ENCODE measurements at places on chromosomes 6 and 20.

- peaks cover 19% of the 10 kb centered on the region for H3K27me3 ChIP-seq
- no peaks in the 10 kb centered on the region for H3K4me1 ChIP-seq
- H3K36me3 ChIP-seq, result no peaks in the 10 kb centered on the region
- no peak overlapping the region for H3K27ac ChIP-seq
Measured at GRCh38 chr6:7846966-7847818, 63.4 kb downstream of the TXNDC5 start.

GRCh38 chr6:47129129-47129528 is 87.0 kb upstream of the ADGRF1 start:
- H3K27me3 ChIP-seq, result no peaks in the 10 kb centered on the region
- no peak overlapping the region for H3K27ac ChIP-seq
- no peak overlapping the region for H3K4me3 ChIP-seq
- DNase-seq, result no peak
- no peaks in the 10 kb centered on the region for H3K4me1 ChIP-seq

DNA sequence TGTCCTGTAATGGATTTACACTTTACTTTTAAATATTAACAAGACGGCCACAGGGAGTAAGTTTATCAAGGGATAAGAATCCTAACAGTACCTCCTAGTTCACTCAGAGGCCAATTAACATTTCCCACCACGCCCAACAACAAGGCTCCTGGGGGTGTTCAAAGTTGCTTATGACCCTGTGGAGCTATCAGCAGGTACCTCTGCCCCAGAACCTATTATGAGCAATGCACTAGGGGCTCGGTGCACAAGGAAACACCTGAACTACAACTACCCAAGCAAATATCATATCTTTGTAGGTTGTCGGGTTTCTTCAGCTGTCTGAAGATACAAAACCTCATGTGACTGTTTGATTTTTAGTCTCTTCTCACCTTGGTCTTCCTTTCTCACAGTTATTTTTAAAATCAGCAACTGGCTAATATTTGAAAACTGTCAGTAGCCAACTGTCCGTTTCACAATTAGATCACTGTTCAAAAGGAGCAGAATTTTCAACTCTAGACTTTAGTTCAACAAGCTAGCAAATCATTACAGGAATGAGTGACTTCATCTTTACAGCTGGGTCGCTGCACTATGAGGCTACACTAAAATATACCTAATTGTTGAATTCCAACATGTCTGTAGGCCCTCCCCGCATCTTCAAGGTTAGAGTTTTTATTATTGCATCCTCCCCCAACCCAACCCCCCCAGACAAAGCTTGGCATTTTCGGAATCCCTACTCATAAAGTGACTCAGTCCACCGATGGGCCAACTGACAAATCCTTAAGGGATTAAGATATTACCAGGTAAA is 38.1 kb downstream of the B4GALT5 start:
- peak overlapping the region; percentile 34 for H3K27ac ChIP-seq
- peaks cover 65% of the 10 kb centered on the region for H3K4me1 ChIP-seq
- H3K27me3 ChIP-seq, result no peaks in the 10 kb centered on the region
- H3K4me3 ChIP-seq, result no peak overlapping the region
- DNase-seq, result no peak

DNA sequence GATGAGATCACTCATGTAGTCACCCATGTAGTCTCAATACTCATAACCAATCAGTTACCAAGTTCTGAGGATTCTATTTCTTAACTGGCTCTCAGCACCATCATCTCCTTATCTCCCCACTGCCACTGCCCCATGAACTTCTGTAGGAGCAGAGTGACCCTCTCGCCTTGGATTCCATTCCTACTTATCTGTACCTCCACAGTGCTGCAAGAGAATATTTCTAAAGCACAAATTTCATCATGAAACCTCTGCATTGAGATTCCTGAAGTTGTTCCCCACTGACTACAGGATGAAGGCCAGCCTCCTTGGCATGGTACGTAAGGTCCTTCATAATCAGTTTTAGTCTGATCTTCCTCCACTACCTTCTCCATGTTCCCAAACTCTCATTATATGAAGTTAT is 34.8 kb downstream of the BACH2 start:
- no peak for DNase-seq
- H3K27me3 ChIP-seq, result no peaks in the 10 kb centered on the region
- H3K4me1 ChIP-seq, result peaks cover 52% of the 10 kb centered on the region
- peak overlapping the region; percentile 97 for H3K27ac ChIP-seq
- H3K36me3 ChIP-seq, result peaks cover 26% of the 10 kb centered on the region

DNA sequence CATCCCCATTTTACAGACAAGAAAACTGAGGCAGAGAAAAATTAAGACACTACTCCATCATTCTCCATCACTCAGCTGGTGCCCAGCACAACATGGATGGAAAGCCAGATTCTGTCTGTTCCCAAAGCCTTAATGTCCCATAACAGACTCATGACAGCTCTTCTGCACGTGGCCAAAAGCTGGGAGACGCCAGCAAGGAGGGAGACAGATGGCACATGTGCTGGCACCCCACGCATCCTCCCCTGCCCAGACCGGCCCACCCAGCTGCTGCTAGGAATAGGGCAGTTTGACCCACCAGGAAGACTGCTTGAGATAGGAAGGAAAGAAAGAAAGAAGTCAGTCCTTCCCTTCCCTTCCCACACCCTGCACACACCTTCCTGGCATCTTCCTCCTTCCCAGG is 96.3 kb downstream of the PREX1 start:
- no peak overlapping the region for H3K4me3 ChIP-seq
- no peak overlapping the region for H3K27ac ChIP-seq
- H3K36me3 ChIP-seq, result peaks cover 31% of the 10 kb centered on the region
- H3K27me3 ChIP-seq, result no peaks in the 10 kb centered on the region
- no peak for DNase-seq
- peaks cover 32% of the 10 kb centered on the region for H3K4me1 ChIP-seq

- no peak for DNase-seq
- no peak overlapping the region for H3K27ac ChIP-seq
- peaks cover 4% of the 10 kb centered on the region for H3K36me3 ChIP-seq
- H3K4me3 ChIP-seq, result no peak overlapping the region
Measured at GRCh38 chr6:132725947-132726607, 12.2 kb upstream of the VNN1 start.

- no peaks in the 10 kb centered on the region for H3K4me1 ChIP-seq
- H3K36me3 ChIP-seq, result no peaks in the 10 kb centered on the region
- no peak overlapping the region for H3K4me3 ChIP-seq
- no peak for DNase-seq
Measured at GRCh38 chr6:140101367-140101766, 726.9 kb upstream of the CITED2 start.

DNA sequence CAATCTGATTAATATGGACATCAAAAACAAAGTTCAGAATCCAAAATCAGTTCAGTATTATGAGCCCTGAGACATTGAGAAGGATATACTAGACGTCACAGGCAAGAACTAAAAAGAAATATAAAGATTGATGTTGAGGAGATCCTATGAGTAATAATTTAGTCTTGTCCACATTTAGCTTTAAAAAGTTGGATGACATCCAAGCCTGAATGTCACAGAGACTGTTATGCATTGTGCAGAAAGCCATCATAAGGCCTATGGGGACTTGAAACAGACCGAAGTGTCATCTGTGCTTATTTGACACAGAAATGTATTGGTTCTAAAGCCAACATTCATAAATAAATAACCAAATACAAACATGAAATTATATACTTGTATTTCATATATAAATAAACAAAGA is 581.8 kb upstream of the MMS22L start:
- no peak for DNase-seq
- no peak overlapping the region for H3K27ac ChIP-seq
- no peaks in the 10 kb centered on the region for H3K4me1 ChIP-seq
- H3K36me3 ChIP-seq, result no peaks in the 10 kb centered on the region
- H3K4me3 ChIP-seq, result no peak overlapping the region

- H3K27ac ChIP-seq, result peak overlapping the region; percentile 94
- peaks cover 37% of the 10 kb centered on the region for H3K4me1 ChIP-seq
- peaks cover 57% of the 10 kb centered on the region for H3K36me3 ChIP-seq
- no peaks in the 10 kb centered on the region for H3K27me3 ChIP-seq
Measured at GRCh38 chr6:158772172-158772571, 47.0 kb downstream of the EZR start.

DNA sequence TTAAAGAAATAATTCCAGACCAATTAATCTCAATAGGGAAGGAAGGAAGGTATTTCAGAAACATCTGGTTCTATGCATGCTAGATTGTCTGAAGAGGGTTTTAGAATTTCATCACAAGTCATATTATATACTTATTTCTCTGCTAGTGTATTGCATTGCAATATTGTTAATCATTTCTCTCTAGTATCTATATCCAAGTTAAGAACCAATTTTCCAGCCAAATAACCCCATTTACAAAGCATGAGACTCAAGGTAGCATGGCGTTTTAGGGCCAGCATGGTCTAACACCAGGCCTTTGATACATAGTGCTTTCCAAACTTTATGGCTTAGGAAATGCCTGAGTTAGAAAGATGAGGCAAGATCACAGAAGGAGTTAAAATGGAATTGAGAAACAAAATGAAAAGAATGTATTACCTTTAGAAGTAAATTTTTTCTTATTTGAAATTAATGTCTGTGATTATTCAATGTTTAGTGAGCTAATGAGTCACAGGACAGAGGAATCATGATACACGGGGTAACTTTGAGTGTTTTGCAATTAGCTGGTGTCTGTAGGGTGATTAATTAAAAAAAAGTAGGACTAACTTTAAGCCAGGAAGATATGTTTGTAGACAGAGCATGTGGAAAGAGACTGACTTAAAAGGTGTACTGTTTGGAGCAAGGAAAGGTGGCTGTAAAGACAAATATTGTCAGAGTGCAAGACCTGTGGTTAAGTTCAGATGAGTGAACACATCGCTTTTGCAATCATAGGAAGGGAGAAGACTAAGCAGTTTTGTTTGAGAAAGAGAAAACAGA is 1006.2 kb upstream of the CITED2 start:
- H3K4me1 ChIP-seq, result no peaks in the 10 kb centered on the region
- no peaks in the 10 kb centered on the region for H3K27me3 ChIP-seq
- no peak overlapping the region for H3K27ac ChIP-seq
- no peak for DNase-seq
- no peaks in the 10 kb centered on the region for H3K36me3 ChIP-seq
- H3K4me3 ChIP-seq, result no peak overlapping the region

GRCh38 chr6:63448229-63448628 is 124.1 kb upstream of the LOC128125822 start:
- no peak for DNase-seq
- H3K36me3 ChIP-seq, result no peaks in the 10 kb centered on the region
- no peak overlapping the region for H3K4me3 ChIP-seq
- H3K27ac ChIP-seq, result no peak overlapping the region
- no peaks in the 10 kb centered on the region for H3K4me1 ChIP-seq

DNA sequence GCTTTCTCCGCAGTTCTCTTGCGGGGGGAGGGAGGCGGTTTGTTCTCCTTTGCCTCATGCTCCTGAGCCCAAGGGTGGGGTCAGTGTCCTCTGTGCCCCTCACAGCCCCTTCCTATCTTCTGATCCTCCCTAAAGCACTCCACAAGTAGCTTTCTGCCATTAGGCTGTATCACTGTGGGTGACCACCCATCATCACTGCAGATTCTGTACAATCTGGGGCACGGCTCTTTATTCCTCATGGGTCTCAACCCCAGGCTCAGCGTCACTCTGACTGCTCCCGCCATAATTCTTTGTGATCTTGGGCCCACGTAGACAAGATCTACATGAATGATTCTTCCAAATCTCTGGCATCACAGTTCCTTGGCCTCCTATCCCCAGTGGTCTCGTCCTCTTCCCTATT is 10.5 kb downstream of the NCR2 start:
- peaks cover 76% of the 10 kb centered on the region for H3K27me3 ChIP-seq
- H3K27ac ChIP-seq, result no peak overlapping the region
- H3K4me3 ChIP-seq, result no peak overlapping the region

GRCh38 chr6:160141001-160141726 is 19.5 kb downstream of the SLC22A1 start:
- H3K4me1 ChIP-seq, result peaks cover 4% of the 10 kb centered on the region
- H3K4me3 ChIP-seq, result no peak overlapping the region
- H3K36me3 ChIP-seq, result no peaks in the 10 kb centered on the region
- no peak overlapping the region for H3K27ac ChIP-seq
- H3K27me3 ChIP-seq, result peaks cover 12% of the 10 kb centered on the region
- no peak for DNase-seq

DNA sequence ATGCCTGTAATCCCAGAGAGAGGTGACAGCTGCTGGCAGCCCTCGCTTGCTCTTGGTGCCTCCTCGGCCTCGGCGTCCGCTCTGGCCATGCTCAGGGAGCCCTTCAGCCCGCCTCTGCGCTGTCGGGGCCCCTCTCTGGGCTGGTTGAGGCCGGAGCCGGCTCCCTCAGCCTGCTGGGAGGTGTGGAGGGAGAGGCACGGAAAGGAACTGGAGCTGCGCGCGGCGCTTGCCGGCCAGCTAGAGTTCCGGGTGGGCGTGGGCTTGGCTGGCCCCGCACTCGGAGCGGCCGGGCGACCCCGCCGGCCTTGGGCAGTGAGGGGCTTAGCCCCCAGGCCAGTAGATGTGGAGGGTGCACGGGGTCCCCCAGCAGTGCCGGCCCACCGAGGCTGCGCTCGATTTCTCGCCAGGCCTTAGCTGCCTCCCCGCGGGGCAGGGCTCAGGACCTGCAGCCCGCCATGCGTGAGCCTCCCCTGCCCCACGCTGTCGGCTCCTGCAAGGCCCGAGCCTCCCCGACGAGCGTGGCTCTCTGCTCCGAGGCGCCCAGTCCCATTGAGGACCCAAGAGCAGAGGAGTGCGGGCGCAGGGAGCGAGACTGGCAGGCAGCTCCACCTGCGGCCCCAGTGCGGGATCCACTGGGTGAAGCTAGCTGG is 34.6 kb downstream of the C6orf52 start:
- peaks cover 14% of the 10 kb centered on the region for H3K4me1 ChIP-seq
- H3K4me3 ChIP-seq, result peak overlapping the region; percentile 53
- H3K27ac ChIP-seq, result no peak overlapping the region

GRCh38 chr6:147298461-147298860 is 94.2 kb downstream of the STXBP5 start:
- DNase-seq, result no peak
- H3K4me3 ChIP-seq, result no peak overlapping the region
- H3K27ac ChIP-seq, result no peak overlapping the region
- H3K27me3 ChIP-seq, result no peaks in the 10 kb centered on the region
- peaks cover 68% of the 10 kb centered on the region for H3K36me3 ChIP-seq

- H3K4me3 ChIP-seq, result no peak overlapping the region
- H3K27me3 ChIP-seq, result peaks cover 54% of the 10 kb centered on the region
- H3K4me1 ChIP-seq, result peaks cover 3% of the 10 kb centered on the region
- H3K36me3 ChIP-seq, result no peaks in the 10 kb centered on the region
- H3K27ac ChIP-seq, result no peak overlapping the region
- DNase-seq, result no peak
Measured at GRCh38 chr20:54479138-54479906, 3.9 kb downstream of the DOK5 start.

DNA sequence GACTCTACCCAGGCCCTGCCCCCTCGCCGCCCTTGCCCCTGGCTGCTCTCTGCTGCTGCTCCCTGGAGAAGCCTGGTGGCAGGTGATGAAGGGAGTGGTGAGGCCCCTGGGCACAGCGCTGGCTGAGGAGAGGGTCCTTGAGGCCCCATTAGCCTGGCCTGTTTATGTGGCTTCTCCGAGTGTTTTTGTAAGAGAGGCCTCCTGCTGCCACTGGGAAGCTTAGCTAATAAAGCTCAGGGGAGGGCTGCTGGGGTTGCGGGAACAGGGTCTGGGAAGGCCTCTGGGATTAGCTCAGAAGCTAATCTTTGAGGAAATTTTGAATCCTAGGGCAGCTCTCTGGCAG is 15.5 kb downstream of the EBF4 start:
- no peak overlapping the region for H3K27ac ChIP-seq
- H3K4me1 ChIP-seq, result no peaks in the 10 kb centered on the region
- H3K36me3 ChIP-seq, result no peaks in the 10 kb centered on the region
- H3K27me3 ChIP-seq, result peaks cover 12% of the 10 kb centered on the region
- no peak overlapping the region for H3K4me3 ChIP-seq

GRCh38 chr6:157099912-157100593 is 223.3 kb downstream of the TMEM242 start:
- H3K4me3 ChIP-seq, result peak overlapping the region; percentile 71
- H3K4me1 ChIP-seq, result peaks cover 61% of the 10 kb centered on the region
- no peaks in the 10 kb centered on the region for H3K27me3 ChIP-seq
- peaks cover 4% of the 10 kb centered on the region for H3K36me3 ChIP-seq
- peak; percentile 73 for DNase-seq
